Naive B cell (primary cell): ENCODE measurements at places on chromosomes 4 and X.

GRCh38 chr4:18518098-18518497 lies 496.5 kb upstream of the LCORL start:
- DNase-seq = no peak

- DNase-seq = no peak
Observed at GRCh38 chr4:172356016-172356415, 542.8 kb downstream of the GALNTL6 start.

GRCh38 chr4:181807771-181808170 lies 435.4 kb upstream of the TENM3 start:
- no peak for DNase-seq

- no peak for DNase-seq
Observed at GRCh38 chrX:124737771-124738170, 391.4 kb downstream of the SH2D1A start.

GRCh38 chr4:52824603-52825459 lies 37.3 kb upstream of the RASL11B start:
- no peak for DNase-seq

DNA sequence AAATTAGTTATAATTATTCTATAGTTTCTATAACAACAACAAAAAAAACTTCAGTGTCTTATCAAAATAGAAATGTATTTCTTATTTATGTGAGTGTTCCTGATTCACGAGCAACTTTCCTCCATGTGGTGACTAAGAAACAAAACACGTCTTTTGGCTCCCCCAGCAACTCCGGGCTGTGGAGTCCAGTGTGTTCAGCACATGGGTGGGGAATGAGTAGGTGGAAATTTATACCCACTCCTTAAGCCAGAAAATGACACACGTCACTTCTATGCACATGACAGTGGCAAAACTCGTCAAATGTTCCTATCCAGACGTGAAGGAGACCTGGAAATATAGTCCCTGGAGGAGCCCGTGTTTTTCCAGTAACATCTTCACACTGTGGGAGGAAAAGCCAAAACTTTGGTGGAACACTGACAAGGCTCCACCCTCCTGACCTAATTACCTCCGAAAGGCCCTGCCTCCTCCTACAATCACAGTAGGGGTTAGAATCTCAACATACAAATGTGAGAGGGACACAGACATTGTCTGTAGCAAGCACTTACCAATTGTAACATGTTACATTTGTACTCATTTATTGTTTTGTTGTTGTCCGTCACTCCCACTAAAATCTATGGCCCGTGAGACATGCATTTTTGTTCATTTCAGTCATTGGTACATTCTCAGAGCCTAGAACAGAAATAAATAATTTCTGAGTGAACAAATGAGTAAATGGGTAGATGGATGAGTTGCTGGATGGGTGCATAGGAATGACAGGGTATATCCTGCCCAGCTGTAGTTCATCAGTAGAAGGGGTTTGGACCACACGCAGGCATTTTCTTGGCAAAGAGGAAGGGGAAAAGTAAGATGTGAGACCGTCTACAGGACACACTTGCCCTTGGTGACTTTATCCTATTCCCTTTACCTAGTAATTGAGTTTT lies 605.8 kb upstream of the TENM3 start:
- no peak for DNase-seq

DNA sequence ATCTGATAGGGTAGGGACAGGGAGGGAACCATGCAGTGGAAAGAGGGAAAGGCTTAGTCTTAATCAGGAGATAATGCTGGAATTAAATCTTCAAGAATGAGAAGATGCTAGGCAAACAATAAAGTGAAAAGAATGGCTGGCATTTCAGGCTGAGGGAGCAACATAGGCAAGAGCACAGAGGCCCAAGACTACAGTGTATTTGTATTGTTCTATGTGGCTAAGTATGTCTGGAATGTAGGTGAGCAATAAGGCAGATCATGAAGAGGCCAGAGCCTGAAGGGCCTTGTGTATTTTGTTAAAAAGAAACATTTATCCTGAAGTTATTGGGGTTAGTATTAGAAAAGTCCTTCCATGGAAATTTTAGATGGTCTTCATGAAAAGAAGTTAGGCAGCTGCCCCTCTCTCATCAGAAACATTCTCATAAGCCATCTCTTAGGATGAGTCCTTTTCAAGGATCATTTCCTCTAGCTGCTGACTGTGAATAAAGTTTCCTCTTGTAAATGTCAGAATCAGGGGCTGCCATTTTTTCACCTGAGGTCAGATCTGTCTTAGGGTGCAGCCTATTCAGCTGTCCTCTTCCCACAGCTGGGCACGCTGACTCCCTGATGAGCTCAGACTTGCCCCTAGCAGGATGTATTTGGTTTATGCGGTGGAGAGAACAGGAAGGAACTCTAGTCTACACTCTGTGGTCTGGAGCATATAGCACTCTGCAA lies 46.3 kb downstream of the ATP10D start:
- peak; percentile 47 for DNase-seq

DNA sequence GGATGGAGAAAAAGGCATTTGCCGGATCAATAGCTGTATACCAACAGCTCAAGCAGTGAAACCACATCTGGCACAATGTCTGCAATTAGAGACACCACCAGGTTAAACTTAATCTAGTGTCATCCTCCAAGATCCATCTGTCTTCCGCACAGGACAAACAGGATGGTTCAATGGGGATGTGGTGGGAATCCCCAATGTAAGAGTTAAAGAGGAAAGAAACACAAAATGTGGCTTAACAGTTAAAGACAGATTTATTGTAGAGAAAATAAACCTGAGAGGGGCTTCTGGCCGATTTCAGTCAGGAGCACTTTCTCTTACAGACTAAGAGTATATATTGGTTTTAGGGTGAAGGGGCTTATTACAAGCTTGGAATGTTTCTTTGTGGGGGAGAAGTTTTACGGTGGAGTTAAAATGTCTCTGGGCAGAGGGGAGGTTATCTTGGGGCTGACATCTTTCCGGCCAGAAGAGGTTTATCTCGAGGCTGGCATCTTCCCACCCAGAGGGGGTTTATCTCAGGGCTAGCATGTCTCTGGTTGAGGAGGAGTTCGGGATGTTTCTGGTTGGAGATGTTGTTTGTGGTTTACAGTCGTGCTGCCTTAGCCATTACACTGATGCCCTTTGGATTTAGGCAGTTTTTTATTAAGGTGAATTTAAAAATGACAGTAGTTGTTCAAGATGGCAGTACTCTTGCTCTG lies 61.7 kb downstream of the KANTR start:
- DNase-seq = no peak

DNA sequence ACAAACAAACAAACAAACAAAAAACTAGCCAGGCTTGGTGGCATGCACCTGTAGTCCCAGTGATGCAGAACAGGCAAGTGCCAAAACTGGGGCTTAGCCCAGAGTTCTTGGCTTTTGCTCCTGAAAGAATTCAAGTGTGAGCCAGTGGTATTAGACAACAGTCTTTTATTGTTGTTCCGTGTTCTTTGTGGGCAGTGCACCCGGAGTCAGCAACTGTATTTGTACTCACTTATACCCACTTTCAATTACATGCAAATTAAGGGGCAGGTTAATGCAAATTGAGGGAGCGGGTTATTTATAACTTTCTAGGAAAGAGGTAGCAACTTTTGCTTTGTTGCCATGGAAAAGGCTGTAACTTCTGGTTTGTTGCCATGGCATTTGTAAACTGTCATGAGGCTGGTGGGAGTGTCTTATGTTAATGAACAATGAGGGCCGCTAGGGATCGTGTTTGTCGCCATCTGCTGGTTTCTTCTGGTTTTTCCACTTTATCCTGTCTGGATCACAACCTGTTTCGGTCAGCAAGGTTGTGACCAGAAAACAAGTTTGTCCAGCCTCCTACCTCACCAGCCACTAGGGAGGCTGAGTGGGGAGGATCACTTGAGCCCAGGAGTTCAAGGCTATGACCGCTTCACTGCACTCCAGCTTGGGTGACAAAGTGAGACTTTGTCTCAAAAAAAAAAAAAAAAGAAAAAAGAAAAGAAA lies 88.8 kb upstream of the ESX1 start:
- DNase-seq = peak; percentile 19

DNA sequence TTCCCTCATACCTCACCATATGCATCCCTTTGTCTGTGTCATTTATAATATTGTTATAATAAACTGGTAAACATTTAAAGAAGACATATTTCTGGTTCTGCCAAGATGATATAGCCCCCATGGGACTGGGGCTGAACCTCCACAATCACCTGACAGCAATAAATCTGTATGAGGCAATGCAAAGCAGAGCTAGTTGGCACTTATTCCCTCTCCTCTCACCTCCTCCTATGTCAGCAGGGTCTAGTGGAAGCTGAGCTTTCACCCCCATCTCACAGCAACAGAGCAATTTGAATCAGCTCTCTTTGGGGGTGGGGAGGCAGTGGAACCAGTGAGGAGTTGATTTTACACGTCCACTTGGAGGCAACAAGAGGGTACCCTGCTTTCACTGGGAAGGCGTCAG lies 206.9 kb downstream of the AR start:
- no peak for DNase-seq

DNA sequence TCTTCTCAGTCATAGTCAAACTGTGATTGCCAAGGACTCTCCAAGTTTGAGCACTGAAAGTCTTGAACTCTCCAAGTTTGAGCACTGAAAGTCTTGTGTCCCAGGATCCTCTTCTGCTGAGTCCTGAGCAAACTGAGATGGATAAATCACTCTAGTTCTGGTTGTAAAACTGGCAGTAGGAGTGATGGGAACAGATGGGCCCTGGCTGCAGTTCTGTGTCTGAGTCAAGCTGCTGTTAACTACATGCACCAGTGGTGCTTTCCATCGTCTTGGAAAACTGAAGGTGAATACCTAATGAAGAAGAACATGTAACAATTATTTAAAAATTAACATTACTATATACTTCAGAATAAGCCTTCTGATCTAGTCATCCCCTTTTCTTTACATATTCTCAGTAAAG lies 27.6 kb upstream of the KCNIP4 start:
- DNase-seq = no peak

DNA sequence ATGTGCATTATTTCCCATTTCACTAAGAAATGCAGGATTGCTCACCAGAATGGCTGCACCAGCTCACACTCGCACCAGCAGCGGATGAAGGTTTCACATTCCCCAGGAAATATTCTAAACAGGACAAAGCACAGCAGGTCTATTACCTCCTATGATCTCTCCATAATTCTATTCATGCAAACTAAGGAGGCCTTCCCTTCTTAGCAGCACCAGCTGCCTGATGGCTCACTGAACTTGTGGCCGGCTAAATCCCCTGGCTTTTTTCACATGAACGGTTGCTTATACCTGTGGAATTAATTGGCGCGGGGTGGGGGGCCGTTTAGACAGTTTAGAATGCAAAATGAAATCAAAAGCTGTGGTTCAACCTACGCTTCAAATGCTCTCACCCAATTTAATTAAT lies 73.5 kb upstream of the SRD5A3 start:
- no peak for DNase-seq

DNA sequence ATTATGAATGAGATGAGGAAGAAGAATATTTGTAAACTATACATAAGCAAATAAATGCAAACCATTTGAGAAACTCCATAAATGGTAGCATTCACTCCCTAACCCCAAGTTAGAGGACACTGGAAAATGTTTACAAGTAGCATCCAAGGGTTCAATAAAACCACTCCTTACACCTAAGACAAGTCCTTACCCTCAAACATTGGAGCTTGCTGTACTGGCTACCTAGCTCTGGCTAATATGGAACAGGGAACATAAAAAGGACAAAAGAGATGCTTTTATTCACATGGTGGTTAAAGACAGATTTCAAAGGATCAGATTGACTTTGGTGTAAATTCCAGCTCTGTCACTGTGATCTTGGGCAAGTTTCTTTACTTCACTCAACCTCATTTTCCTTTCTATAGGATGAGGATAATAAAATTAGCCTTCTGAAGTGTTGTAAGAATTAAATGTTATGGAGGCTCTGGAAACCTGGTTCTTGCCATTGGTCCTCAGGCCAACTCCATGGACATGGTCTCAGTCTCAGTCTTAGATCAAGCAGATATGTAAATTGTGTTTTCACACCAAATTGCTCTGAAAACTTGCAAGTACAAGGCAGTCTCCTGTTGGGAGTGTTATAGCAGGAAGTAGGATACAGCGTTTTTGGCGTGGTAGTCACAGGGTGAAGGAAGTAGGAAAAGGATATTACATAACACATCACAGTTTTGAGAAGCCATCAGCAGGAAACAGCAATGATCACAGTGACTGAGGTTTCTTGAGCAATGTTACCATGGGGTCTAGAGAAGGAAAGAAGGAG lies 3.3 kb downstream of the CXCL1 start:
- no peak for DNase-seq

- DNase-seq = no peak
Observed at GRCh38 chrX:153485396-153486080, 9.2 kb upstream of the BGN start.

- DNase-seq = no peak
Observed at GRCh38 chr4:1654216-1654955, 29.7 kb downstream of the FAM53A start.

GRCh38 chrX:139720136-139720535 lies 12.2 kb upstream of the MCF2 start:
- DNase-seq = no peak

- DNase-seq = peak; percentile 24
Observed at GRCh38 chr4:112604589-112604988, 32.1 kb downstream of the ZGRF1 start.

- DNase-seq = no peak
Observed at GRCh38 chr4:17560065-17560673, 16.8 kb upstream of the LAP3 start.

- DNase-seq = no peak
Observed at GRCh38 chr4:149702414-149703293, 113.0 kb downstream of the IQCM start.

DNA sequence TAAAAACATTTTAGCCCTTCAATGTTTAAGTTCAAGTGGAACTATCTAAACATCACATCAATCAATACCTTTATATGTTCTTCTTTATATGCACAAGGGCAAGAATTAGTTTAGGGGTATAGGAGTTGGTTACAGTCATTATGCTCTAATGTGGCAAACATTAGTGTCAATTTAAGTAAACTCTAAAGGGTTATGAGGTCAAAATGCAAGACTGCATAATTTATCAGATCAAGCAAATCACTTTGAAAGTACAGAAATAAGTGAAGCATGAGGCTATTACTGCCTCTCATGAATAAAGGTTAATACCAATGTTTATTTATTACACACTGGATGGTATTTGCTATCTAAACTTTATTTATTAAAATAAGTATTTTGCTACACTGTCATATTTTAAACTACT lies 59.7 kb downstream of the MAB21L2 start:
- no peak for DNase-seq

DNA sequence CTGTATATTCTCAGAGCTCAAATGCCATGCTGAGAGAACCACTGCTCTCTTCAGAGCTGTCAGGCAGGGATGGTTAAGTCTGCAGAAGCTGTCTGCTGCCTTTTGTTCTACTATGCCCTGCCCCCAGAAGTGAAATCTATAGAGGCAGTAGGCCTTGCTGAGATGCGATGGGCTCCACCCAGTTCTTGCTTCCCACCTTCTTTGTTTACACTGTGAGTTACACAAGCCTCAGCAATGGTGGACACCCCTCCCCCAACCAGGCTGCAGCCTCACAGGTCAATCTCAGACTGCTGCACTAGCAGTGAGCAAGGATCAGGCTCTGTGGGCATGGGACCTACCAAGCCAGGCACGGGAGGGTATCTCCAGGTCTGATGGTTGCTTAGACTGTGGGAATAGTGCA lies 271.6 kb downstream of the CENPC start:
- no peak for DNase-seq
